ENCODE measurements at places on chromosomes 13 and 19.

DNA sequence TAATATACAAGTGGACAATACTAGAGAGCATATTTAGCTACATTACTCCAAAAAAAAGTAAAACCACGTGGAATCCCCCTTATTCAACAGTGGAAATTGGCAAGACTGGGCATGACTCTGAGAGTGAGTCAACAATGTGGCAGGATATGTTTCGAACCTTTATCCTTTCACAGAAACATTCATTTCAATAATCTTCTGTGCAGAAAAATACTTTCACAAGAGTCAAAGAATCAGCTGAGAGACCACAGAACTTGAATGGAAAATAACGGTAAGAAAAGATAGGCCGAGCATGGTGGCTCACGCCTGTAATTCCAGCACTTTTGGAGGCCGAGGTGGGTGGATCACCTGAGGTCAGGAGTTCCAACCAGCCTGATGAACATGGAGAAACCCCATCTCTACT is 25.1 kb upstream of the CD70 start:
- DNase-seq, result peak; percentile 40

DNA sequence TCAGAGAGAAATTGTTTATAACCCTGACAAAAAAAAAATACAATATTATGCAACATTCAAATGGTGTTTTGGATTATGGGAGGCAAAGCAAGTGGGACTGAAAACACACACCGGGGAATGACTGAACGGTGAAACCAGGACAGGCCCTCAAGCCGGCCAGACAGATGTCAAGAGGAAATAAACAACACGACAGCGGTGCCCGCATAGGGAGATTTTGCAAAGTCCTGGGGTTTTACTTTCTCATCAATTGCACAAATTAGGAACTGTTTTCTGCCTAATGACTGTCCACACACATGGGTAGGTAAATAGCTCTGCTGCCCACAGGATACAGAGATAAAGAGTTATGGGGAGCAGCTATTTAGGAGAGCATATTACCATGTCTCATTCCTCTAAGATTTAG is 134.5 kb downstream of the IRS2 start:
- no peak for DNase-seq

GRCh38 chr13:110942248-110942981 is 27.5 kb upstream of the ANKRD10 start:
- DNase-seq, result peak; percentile 89

DNA sequence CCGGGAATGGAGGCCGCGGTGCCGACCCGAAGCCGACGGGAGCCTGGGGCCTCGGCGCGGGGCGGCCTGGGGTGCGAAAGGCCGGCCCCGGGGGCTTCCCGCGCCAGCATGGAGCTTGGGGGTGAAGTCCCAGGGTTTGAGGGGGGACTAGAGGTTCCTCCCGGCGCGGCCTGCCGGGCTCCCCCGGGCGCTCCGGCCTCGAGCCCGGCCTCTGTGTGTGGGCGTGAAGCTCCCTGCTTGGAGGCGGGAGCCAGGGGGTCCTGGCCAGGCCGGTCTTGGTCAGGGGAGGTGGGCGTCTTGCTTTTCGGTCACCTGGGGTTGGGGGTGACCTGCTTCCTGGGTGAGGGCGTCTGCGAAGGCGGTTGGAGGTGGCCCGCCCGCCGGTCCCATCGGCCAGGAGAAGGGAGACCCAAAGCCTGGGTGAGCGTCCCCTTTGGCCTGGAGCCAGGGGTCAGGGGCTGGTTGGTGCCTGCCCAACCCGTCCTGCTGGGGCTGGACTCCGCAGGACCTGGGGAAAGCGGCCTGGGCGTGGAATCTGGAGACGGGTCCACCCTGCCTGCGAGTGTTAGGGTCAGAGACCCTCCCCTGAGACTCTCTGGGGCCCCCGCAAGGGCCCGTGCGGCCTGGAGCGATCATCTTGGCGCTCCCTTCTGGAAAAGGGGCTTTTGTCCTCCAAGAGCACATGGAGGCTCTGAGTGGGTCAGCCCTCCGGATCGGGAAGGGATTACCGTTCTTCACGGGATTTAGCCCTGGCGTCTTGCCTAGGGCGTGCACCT is 535 bp downstream of the BSG start:
- peak; percentile 66 for DNase-seq

DNA sequence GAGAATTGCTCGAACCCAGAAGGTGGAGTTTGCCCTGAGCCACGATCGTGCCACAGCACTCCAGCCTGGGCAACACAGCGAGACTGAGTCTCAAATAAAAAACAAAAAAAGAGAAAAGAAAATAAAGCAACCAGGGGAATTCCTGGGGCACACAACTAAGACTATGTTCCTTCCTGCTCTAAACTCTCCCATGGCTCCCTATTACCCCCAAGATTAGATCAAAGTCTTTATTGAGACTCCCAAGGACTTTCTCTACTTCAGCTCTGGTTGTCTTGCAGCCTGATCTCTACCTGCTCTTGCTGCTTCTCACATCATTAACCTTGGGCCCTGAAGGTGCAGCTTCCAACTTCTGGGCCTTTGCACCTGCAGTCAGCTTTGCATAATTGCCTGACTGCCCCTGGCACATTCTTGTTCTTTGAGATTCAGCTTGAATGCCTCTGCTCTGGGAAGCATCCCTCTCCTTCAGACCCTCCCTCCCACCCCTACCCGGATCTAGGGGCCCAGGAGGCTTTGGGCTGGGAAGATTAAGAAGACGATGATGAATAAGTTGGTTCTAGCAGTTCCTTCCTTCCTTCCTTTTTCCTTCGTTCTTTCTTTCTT is 16.8 kb upstream of the CERS4 start:
- no peak for DNase-seq

DNA sequence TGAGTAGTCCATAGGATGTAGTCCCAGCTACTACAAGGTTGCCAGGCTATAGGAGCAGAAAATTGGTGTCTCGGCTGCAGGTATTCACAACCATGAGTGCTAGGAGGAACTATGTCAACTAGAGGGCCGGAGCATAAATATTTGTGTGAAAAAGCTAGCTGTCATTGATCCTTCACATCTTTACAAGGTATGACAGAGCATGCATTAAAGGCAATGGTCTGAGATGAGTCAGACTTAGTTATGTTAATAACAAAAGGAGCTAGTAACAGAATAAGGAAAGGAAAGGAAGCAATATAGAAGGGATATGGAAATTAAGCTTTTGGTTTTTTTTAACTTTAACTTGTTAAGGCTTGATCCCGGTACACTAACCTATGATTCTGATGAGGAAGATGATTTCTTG is 40.9 kb upstream of the PSG9 start:
- no peak for DNase-seq

GRCh38 chr19:33737681-33738371 is 58.8 kb upstream of the KCTD15 start:
- no peak for DNase-seq

GRCh38 chr13:40160618-40161350 is 505.3 kb downstream of the COG6 start:
- no peak for DNase-seq

GRCh38 chr19:19315444-19315843 is 4.9 kb downstream of the SUGP1 start:
- no peak for DNase-seq

GRCh38 chr13:25473864-25474263 is 102.1 kb downstream of the ATP8A2 start:
- peak; percentile 13 for DNase-seq

DNA sequence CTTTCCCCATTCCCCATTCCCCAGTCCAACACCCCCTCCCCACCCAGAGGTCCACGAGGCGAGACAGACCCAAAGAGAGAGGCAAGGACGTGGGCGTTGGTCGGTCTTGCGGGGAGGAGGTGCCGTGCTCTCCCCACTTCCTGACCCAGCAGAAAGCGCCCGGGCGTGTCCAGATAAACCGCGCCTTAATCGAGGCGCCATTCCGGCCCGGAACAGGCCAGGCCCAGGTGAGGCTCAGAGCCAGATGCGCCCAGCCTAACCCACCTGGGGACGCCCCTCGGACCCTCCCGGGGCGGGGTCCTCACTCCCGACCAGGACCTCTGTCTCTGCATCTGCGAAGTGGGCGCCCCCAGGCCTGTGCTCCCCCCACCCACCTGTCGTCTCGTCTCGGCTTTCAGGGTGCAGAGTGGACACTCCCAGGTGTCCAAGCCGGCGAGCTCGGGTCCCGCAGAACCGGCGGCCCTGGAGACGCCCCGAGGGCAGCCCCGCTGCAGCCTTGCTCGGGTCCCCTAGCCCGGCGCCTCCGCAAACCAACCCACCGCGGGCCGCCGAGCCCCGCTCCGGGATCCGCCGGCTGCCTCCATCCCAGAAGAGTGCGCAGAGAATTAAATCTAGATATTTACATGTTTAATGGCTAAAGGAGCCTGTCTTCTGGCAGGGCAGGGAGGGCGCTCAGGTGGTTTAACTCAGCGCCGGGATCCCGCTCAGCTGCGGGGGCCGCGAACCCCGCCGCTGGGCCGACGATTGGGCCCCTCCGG is 5.0 kb upstream of the ONECUT3 start:
- DNase-seq, result peak; percentile 69

GRCh38 chr13:73210218-73210883 is 151.5 kb downstream of the KLF5 start:
- DNase-seq, result peak; percentile 11

DNA sequence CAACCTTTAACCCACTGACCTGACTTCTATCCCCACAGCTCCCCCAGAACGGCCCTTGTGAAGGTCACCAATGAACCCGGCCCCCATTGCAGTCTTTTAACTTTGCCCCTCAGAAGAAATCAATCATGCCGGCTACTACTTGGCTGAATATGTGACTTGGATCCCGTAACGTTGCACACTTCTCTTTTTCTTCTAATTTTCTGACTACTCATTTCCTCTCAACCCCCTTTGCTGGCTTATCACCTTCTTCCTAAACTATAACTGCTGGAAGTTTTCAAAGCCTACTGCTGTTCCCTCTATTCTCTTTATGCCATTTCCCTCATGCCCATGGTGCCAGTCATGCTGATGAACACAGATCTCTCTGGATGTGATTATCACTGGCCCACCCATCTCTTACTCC is 367.6 kb downstream of the DNAJC15 start:
- no peak for DNase-seq

GRCh38 chr19:35241417-35241816 is 7.4 kb upstream of the LSR start:
- no peak for DNase-seq

DNA sequence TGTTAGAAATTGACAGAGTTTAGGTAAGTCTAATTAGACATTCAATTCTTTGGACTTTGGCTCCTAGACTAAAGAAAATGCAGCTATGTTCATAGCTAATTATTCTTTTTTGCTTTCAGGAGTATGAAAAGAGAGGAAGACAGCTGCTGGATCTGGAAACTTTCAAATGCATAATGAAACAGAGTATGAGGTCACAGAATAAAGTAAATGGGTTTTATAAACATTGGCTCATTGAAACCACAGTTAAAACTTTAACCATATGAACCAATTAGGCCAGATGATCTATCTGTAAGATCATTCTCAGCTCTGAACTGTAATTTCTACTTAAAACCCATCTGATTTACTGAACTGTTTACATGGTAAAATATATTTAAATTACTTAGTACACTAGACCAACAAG is 82.7 kb downstream of the TEX26 start:
- DNase-seq, result no peak

DNA sequence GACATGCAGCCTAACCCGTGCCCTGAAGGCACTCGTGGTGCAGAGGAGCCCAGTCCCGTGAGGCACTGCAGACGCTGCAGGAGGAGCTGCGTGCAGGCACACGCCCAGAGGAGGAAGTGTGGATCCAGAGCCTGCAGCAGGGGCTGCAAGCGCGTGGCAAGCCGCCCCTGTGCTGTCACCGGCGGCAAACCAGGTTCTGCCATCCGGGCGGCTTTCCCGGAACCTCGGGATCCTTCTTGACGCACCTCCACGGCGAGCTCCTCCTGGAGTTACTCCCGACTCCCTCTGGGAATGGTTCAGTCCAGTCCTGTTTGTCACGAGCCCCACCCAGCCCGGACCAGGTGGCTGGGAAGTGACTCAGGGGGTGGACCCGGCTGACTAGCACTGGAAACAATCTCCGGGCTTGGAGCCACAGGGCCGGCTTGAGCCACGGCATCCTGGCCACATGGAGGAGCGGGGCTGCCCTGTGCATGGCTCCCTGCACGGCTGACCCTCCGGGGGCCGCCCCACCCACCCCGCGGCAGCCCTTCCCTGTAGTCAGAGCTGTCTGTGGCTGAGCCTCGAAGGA is 10.2 kb downstream of the DPP9 start:
- DNase-seq, result peak; percentile 99

GRCh38 chr13:31538067-31539042 is 201.0 kb upstream of the RXFP2 start:
- peak; percentile 6 for DNase-seq

- no peak for DNase-seq
These were observed 1.5 kb downstream of the HS6ST3 start for GRCh38 chr13:96091164-96092117.

GRCh38 chr19:3547301-3547731 is 8.3 kb downstream of the TEKTIP1 start:
- DNase-seq, result no peak

DNA sequence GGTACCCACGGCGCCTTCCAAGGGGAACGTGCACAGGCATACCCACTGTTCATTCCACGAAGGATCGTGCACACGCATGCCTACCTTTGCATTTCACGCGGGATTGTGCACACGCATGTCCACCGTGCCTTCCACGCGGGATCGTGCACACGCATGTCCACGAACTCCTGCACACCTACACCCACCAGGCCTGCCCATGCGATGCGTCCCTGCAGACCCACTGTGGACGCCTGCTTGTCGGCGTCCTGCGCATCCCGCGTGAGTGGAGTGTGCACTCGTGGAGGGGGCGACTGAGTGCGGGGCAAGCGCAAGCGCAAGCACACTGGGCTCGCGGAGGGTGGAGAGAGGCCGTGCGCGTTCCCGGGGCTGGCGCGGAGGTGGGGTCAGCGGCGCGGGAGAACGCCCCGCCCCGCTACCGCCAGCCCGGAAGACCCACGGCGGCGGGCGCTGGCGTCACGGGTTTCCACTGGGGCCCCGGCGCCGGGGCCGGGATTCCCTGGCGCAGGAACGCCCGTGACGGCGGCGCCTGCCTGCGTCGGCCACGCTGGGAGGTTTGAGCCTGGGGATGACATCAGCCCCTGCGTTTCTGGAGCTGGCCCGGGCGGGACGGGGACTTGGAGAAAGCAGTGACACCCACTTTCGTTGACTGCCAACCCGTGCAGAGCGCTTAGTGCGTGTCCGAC is 18.7 kb downstream of the GADD45B start:
- peak; percentile 65 for DNase-seq

- no peak for DNase-seq
These were observed 112.5 kb downstream of the ESD start for GRCh38 chr13:46684287-46685001.

DNA sequence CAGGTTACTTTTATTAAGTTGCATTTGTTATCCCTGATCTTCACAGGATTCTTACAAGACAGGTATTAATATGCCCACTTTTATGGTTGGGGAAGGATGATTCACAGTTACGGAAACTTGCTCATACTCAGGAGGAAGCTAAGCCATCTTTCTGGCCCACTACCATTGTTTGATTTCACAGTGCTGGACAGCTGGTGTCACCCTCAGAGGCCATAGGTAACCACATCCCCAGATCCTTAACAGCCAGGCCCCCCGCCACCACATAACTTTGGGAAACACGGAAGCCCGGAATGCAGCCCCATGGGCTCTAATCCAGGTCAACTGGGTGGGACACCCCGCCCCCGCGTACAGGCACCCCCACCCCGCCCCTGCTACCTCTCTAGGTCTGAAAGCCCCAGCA is 119.7 kb downstream of the IRS2 start:
- no peak for DNase-seq
